ENCODE measurements at places on chromosomes 7 and 10.

GRCh38 chr7:155674556-155674955, 30.1 kb downstream of the RBM33 start:
- DNase-seq: no peak

DNA sequence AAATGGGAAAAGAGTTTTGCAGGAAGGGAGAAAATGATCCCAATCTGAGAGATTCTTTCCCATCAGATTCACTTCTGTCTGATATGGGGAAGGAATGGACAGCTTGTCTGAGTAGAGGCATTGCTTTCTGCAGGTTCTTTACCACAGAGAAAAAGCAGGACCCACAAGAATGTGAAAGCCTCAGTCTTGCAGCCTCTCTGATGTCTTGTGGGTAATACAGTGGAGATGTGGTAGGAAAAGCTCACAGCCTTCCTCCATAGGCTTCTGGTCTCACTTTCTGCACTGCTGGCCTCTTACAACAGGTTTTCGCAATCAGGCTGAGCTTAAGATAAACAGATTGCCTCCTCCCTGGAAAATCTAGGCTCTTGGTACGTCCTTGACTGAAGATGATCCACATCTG, 551 bp downstream of the IFIT1 start:
- DNase-seq: no peak

DNA sequence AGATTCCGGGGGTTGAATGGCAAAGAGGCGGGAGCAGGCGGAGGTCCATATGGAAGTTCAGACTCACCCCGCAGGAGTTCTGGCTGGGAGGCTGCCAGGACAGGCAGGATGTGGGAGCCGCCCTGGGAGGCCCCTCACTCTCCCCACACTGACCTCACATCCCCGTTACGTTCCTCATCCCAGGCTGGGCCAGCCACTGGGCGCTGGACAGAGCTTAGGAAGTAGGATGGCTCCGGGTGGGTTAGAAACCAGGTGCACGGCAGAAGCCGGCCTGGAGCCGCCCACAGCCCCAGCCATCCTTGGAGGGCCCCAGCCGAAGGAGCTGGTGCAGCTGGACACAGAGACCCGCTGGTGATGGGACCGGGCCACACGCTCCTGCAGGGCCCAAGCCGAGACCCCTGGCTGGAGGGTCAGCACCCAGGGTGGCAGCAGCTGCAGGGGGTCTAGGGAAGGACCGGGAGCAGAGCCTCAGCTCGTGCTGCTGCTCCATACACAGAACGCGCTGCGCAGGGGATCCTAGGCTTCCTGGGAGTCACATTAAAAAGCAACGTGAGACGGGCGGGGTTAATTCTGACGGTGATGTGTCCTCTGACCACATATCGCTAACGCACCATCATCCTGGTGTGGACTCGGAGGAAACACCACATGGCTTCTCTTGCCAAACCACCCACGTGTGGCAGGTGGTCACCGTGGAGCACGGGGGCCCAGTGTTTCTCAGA, 98.6 kb upstream of the DIP2C start:
- DNase-seq: no peak

DNA sequence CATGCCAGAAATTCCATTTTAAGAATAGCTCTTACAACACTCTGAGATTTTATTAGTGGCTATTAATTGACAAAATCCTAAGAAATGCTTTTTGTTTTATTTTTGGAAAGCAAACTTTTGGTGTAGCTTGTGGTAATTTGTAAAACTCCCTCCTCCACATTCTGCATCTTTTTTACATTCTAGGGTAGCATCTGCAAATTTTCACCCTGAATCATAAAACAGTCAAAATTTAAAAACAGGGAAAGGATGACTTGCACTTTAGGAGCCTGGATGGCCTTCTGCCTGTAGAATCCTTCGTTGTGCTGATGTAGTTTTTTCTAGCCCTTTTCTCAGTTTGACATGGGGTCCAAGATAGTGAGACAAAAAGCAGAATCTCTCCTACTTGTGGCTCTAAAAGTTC, 316.1 kb downstream of the ADRA2A start:
- no peak for DNase-seq

DNA sequence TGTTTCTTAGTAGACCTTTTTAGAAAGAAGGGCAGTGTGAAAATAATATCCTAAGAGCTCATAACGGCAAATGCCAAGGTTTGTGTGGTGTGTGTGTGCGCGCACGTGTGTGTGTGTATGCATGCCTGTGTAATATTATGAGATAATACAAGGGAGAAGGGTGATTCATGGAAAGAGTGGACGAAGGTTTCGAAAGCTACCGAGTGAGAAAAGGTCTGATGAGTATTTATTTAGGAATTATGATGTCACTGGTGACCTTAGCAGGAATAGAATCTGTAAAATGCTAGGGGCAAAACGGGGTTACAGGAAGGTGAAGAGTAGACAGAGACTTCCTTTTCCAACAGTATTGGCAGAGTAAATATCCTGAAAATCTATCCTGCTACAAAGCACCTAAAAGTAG, 107.3 kb downstream of the AHR start:
- DNase-seq: no peak

GRCh38 chr10:121236621-121237020, 361.6 kb downstream of the FGFR2 start:
- DNase-seq: no peak

DNA sequence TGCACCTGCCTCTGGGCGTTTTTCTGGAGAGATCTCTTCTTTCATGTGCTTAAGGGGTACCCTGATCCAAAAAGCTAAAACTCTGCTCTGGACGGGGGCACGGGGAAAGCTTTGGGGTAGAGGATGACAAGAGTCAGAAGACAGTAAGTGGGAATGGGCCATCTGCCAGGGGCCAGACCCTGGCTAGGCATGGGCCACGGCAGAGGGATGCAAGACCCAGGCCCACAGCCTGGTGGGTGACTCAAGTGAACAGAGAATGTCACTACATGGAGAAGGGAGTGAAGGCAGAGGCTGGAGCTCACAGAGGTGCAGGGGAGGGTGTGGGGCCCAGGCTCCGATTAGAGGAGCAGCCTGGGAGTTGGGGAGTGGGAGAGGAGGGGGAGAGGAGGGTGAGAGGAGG, 15.3 kb downstream of the FLNC start:
- no peak for DNase-seq

DNA sequence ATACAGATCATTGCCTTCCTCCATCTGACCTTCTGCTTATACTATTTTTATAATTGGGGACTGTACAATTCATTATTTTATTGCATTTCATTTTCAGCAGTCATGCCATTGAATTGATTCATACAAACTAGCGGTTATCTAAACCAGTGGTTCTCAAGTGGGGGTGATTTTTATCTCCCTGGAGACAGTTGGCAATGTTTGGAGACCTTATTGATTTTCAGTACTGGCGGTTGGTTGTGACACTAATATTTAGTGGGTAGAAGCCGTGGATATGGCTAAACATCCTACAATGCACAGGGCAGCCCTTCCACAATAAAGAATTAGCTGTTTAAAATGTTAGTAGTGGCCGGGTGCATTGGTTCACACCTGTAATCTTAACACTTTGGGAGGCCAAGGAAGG, 765.9 kb downstream of the LRMDA start:
- DNase-seq: no peak

GRCh38 chr7:47627580-47628283, 45.8 kb upstream of the TNS3 start:
- DNase-seq: no peak

DNA sequence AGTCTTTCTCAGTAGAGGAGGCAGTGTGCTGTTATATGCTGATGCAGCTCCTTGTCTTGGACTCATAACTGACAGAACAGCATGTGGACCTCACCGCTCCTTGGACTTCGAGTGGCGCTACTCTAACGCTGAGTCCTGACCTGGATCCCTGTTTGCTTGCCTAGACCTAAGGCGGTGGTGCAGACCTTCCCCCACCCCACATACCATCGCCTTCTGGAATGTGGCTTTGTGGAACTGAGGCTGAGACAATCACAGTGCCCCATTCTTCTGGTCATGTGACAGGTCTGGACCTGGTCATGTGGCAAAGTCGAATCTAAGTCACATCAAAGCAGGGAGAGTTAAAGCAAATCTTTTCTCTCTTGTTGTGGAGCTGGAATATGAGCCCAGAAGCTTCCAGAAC, 190.7 kb upstream of the MKI67 start:
- DNase-seq: no peak

- DNase-seq: no peak
Measured at GRCh38 chr7:20352573-20353306, 22.0 kb downstream of the ITGB8 start.

DNA sequence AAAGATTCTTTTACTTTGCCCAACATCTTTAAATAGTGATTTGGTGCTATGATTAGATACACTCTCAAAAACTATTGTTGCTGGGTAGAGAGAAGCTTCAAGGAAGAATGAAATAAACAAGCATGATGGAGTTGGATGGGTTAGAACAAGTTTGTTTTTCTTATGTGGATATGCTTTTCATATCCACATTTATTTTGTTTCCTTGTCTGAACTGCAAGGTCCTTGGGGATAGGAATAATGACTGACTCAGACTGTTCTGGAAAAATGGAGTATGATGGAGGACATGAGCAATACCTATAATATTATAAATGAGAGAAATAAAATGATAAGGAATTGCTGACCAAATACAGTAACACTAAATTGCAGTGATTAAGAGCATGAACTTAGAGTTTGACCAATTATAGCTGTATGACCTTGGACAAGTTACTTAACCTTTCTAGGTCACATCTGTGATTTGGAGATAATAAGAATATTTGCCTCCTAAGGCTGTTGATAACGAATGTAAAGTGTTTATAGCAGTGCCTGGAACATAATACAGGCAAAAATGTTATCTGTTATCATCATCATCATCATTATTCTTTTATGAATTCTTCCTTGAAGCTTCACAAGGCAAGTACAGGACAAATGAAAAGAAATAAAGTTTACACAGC, 847.5 kb downstream of the LRMDA start:
- no peak for DNase-seq

GRCh38 chr10:5234106-5234860, 37.6 kb downstream of the AKR1C4 start:
- DNase-seq: no peak

DNA sequence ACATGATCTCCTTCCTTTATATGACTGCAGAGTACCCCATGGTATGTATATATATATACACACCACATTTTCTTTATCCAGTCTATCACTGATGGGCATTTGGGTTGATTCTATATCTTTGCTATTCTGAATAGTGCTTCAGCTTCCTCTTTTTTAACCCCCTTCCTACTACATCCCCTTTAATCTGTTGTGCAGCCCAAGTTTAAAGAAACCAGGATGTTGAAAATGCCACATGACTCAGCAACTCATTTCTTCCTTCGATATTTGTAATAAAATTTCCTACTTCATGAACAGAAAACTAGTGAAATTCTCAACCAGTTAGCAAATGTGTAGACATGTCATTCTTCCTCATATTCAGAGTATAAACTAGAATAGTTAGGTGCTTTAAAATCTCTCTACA, 1245.7 kb upstream of the SORCS1 start:
- no peak for DNase-seq

DNA sequence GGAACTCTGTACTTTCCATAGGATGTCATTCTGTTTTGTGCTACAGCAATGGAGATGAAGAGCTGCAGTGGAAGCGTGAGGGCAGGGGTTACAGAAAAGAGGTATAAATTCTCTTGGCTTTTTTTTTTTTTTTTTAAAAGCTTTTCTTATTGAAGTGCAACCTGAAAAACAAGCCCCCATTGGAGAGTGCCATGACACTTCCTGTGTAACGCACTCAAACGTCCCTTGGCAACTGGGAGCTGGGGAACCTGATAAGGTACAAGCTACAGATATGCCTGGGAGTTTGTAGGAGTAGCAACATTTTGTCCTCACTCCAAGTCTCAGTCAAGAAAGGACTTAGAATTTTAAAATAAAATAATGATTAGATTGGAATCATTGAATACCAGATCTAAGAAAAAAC, 512.1 kb downstream of the RPS24 start:
- no peak for DNase-seq

DNA sequence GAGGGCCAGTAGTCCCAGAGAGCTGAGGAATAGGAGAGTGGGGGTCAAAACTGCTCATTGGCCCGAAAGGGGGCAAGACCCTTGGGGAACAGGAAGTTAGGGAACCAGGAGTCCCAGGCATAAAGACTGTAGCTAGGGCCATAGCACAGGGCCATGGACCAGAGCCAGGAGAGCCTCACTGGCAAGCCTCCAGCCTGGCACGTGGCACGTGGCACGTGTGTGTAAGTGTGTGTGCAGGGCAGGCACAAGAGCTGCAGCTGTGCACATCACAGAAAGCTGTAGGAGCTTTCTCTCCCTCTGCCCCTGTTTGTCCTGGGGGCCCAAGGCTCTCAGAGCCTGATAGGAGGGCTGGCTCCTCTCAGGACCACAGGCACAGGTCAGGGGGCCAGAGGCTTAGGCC, 47.8 kb upstream of the SLF2 start:
- no peak for DNase-seq

DNA sequence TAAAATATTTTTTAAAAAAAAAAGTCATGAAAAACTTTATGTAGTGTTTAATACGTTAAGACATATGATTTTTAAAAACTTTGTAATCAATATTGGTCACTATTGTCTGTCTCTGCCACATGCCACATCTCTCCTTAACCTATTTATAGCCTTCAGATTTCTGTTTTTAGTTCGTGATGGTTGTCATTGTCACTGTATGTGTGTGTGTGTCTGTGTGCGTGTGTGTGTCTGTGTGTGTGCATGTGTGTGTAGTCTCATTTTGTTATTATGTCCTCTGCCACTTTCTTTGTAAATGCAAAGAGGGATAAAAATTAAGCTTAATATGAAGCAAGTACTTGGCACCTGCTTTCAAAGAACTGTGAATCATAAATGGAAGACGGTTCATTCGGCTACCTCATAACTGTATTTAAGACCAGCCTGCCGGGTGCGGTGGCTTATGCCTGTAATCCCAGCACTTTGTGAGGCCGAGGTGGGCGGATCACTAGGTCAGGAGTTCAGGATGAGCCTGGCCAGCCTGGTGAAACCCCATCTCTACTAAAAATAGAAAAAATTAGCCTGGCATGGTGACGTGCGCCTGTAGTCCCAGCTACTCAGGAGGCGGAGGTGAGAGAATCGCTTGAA, 354.0 kb downstream of the ARL4A start:
- DNase-seq: no peak

DNA sequence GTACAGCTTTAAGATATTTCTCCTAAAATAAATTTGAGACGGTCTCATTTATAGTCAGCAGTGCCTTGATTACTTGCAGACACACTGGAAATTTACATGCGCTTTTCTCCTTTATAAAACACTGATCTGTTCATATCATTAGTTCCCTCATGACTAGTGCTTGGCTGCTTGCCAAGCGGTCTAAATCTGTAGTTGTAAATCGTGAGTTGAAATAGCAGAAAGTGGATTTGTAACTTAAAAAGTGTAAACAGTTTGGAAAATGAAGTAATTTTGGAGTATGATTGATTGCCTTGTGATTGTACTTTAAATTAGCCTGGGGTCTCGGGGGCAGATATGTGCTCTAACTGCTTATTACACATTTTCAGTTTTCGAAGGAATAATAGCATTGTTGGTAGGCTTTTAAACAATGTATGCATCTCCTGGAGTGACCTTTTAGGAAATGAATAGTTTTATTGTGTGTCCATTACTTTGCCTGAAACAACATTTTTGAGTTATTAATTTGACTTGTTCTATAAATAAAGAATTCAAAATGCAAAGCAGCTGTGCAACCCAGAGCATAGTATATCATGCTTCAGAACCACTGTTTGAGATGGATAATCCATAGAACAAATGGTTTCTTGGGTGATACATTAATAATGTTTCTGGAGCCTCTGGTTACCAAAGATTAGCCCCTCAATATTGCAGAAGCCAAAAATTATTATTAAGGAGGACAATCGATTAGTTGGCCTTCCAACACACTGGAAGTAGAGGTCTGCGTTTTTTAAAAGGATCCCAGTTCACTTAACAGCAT, 73.3 kb downstream of the ARID5B start:
- DNase-seq: no peak

GRCh38 chr7:22663721-22664120, 63.3 kb upstream of the IL6 start:
- DNase-seq: no peak
